ENCODE measurements at places on chromosomes 6 and 20.

DNA sequence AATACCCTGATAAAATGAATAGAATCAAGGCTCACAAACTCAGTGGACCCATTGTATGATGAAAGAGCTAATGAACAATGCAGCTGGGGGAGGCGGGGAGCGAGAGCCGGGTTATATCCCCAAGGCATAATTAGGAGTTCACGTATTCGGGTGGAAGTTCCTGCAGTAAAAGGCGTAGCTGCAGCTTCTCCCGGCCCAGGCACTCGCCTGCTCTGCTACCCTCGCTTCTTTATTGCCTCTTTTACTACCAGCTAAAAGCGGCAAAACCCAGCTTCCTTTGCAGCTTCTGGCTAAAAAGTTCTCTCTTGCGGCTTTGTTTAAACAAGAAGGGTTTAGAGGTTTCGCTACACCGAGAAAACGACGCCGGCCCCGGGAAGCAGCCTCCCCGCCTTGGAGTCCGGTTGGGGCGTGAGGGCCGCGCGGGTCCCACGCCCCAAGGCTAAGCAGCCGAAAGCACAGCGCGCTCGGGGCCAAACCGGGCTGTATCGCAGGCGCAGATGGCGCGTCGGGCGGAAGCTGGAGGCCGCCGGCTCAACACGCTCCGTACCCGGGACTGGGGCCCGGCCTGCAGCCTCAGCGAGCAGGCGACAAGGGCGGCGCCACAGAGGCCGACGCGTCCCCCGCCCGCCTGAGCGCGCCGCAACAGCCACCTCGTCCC, 1.6 kb downstream of the ZBTB2 start:
- DNase-seq, result peak; percentile 58

DNA sequence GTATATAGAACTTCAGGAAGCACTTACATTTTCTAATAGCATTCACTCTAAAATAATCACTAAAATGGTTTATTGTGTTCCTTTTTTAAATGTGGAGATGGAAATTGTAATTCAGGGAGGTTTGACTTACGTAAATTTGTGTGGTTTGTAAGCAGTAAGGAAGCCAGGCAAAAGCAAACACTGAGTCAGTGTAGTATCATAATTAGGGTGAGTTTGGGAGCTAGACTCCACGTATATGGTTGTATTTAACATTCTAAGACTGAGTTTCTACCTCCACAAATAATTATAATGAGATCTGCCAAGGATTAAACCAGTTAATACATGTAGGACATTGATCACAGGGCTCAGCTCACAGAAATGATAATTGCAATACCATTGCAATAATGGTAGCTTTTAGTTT, 425.5 kb downstream of the CBLN4 start:
- DNase-seq, result no peak

DNA sequence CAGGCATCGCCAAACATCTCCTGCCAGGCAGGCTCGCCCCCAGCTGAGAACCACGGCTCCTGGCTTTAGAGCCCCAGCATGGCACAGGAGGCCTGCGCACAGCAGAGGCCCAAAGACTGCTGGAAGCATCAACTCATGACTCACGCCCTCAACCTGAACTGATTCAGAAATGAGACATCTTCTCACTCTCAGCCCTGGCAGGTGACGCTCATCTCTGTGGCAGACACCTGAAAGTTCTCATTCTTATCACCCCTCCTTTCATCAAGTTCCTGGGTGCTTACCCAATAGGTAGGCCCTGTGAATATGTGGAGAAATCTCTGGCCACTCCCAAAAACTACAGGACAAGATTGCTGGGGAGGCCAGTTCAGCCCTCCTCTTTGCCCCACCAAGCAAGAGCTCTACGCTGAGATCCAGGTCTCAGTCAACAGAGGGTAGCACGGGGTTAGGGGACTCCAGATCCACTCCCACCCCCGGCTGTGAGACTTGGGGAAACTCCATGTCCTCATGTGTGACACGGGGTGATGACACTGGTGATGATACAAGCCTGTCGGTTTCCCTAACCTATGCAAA, 11.3 kb downstream of the NFATC2 start:
- peak; percentile 56 for DNase-seq

DNA sequence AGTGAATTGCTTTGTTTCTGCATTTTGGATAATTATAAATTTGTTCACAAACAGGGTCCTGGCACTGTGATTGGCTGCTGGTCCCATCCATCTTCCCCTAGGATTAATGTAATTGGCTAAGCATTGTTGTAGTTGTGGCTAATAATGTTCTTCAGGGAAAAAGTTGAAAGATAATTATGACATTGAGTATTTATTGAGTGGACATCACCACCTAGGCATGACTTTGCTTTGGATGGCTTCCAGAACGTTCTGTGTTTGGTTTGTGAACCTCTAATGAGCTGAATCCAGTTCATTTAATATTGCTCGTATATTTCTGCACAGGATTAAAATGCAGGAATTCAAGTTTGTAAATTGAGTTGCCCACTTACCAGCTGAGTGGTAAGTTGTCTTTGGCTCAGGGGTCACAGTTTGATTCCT, 55.1 kb downstream of the ARID1B start:
- DNase-seq, result no peak

GRCh38 chr6:15948930-15949900, 179.7 kb upstream of the MYLIP start:
- no peak for DNase-seq

DNA sequence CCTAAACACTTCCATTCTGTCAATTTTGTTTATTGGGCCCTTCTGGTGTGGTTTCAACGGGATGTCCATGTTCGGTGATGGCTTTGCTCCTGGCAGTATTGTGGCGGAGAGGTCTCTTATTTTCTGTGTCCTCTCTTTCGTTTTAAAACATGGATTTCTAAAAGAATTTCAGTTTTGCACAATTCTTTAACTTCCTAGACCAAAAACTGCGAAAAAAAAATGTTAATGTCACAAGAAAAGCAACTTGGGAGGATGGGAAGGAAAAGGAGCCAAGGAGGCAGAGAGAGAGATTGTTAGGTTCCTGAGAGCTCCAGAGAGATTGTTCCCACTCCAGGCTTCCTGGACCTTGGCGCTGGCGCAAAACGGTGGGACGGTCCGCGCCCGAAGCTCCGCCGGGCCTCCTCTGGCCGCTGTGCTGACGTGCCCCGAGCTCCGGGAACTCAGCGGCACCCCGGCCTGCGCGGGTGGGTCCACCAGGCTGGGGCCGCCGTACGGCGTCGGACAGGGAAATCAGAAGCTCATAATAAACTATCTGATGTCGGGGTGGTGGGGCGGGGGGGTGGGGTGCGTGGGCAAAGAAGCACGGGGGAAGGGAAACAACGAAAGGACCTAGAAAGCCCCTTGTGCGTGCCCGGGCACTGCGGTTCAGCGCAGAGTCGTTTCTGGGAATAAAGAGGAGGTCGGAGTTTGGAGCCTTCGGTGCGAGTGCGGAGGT, 951 bp upstream of the OLIG3 start:
- DNase-seq, result no peak

All from suppressor macrophage treated with lipopolysaccharide for 4 hours (primary cell).